ENCODE measurements at places on chromosomes 2 and 18.

DNA sequence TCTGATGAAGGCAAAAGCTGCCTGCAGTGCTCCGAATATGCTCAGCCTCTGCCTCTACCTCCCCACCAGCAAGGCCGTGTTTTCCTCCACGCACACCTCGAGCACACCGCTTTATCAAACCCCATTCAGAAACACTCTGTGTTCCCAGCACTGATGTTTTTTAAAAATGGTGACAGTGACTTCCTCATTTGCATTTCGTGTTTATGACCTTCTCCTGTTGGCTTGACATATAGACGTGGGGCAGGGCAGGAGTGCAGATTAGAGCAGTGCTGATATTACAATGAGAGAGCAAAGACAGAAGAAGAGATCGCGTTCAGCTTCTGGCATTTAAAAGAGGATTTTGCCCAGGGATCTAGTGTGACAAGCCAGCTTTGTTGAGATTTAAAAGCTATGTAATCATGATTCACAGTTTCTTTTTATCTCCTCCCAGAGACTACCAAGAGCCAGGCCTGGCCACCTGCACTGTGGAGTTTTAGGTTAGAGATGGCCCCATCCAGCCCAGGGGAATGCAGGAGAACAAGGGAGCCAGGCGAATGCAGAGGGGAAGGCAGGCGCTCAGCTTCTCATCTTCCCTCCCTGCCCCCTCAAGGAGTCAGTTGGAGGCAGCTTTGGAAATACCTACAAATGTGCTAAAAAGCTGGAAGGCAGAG is 61.5 kb upstream of the NEDD4L start:
- no peak for DNase-seq

DNA sequence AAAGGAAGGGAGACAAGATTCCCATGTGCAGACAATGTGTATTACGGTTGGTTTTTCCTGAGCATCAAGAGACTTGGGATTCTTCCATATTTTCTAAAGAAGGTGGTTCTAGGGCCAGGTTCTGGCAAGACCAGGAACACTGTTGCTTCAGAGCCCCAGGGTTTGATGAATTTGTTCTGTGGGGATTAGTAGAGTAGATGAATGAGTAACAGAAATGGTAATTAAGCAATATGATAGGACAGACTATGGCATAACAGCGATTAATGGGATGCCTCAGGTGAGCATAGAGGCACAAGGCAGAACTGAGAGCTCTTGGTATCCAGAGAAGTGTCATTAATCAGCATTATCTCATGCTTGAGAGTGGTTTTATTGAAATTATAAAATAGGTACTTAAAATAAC is 82.8 kb upstream of the PNPT1 start:
- DNase-seq = no peak

DNA sequence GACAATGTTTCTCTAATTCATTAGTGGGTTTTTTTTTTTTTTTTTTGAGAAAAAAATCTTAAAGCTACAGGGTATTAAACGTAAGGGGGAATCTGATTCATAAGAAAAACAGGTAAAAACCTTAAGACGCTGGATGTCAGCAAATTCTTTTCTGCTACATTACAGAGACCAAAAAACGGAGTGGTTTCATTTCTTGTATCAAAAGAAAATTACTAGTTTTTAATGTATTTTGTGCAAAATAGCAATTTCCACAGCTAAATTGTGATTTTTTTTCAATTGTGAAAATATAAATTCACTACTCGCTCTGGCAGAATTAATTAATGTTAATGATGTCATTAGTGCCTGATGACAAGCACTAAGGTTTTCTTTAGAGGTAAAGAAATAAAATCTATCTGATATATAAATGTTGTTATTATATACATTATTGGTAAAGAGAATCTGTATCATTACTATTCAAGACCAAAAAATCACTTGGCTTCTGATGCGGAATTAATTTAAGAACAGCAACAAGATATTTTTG is 9.9 kb downstream of the OTX1 start:
- no peak for DNase-seq

DNA sequence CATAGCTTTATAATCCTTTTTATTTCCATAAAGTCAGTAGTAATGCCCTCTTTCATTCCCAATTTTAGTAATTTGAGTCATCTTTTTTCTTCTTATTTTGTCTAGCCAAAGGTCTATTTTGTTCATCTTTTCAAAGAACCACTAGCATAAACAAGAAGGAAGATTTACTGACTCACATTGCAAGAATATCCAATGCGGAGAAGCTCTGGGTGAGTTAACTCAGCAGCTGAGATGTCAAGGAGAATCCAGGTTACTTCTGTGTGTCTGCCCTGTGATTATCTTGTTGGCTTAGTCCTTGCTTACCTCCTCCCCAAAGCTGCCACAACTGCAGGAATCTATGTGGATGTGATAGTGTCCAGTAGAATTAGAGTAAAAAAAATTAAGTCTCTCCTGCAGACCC is 311.4 kb upstream of the NCKAP5 start:
- DNase-seq = no peak

DNA sequence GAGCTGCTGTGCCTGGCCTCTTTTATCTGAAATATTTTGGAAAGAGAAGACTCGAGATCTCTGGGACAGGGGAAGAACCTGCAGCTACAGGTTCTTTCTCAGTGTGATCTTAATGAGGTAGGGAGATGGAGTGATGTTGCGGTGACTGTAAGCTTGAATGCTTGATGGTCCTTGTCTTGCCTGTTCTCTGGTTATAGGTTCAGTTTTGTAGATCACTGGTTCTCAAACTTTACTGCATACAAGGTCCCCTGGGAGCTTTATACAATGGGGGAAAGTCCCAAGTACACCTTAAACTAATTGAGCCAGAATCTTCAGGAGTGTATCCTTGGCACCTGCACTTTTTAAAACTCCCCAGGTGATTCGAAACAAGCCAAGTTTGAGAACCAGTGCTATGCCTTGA is 136.7 kb upstream of the CXCR4 start:
- DNase-seq = no peak

GRCh38 chr2:40130251-40130994 is 321.5 kb downstream of the SLC8A1 start:
- DNase-seq = no peak

Data from CD4-positive, alpha-beta T cell treated with Interleukin-10 for 1 hour (primary cell).